ENCODE measurements at places on chromosomes 16 and 17. TPM values are rescaled to one million over a fixed set of nuclear protein-coding genes. Genes with fewer than 3 reads are reported as not detected.

DNA sequence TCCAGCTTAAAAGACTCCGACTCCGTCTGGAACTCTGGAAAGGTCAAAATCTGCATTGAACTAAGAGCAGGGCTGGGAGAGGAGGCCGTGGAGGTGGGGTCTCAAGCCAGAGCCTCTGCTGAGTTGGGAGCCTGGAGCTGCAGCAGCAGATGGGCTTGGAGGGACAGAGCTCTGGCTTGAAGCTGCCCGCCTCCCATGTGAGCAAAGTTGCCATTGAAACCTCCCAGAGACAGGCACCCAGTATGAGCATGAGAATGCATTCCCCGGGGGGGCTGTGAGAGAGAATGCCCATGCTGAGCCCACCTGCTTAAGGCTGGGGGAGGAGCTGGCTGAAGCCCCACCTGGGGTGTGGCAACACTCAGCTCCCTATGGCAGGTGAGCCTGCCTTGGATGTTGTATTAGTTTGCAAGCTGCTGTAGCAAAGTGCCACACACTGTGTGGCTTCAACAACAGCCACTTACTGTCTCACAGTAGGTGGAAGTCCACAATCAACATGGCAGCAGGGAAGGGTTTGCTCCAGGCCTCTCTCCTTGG is 9.6 kb downstream of the KIF19 start:
- H3K4me3 ChIP-seq, result no peak overlapping the region
- no peaks in the 10 kb centered on the region for H3K4me1 ChIP-seq
- no peak for DNase-seq
- no peak overlapping the region for H3K27ac ChIP-seq
- H3K27me3 ChIP-seq, result peaks cover 46% of the 10 kb centered on the region

DNA sequence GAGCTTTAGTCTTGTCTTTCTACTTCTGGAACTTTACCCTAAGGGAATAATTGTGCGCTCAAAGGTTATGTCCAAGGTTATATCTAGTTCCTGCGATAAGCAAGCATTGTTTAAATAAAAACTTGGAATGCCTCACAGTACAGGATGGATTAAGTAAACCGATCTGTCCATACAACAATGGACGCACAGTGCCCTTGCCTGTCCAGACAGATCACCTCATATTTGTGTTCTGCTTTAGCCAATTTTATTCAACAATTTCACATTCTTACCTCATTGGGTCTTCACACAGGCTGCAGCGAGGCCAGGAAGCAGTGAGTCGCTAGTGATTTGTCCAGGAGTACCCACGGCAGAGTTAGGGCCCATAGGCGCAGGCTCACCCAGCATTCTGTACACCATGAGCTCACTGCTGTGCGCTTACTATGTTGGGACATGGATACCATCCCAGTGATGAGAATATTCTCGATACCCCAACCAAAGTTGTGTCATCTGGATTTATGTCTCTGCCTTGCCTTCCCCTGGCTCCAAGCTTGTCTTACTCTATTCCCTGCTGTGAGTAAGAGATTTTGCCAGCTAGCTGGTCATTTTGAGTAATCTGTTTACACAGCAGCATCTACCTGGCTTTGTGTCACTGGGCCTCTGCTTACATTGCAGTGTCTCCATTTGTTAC is 39.8 kb downstream of the USP43 start:
- no peak overlapping the region for H3K27ac ChIP-seq
- H3K27me3 ChIP-seq, result no peaks in the 10 kb centered on the region
- no peak overlapping the region for H3K4me3 ChIP-seq
- H3K36me3 ChIP-seq, result no peaks in the 10 kb centered on the region
- DNase-seq, result no peak
- H3K4me1 ChIP-seq, result no peaks in the 10 kb centered on the region

DNA sequence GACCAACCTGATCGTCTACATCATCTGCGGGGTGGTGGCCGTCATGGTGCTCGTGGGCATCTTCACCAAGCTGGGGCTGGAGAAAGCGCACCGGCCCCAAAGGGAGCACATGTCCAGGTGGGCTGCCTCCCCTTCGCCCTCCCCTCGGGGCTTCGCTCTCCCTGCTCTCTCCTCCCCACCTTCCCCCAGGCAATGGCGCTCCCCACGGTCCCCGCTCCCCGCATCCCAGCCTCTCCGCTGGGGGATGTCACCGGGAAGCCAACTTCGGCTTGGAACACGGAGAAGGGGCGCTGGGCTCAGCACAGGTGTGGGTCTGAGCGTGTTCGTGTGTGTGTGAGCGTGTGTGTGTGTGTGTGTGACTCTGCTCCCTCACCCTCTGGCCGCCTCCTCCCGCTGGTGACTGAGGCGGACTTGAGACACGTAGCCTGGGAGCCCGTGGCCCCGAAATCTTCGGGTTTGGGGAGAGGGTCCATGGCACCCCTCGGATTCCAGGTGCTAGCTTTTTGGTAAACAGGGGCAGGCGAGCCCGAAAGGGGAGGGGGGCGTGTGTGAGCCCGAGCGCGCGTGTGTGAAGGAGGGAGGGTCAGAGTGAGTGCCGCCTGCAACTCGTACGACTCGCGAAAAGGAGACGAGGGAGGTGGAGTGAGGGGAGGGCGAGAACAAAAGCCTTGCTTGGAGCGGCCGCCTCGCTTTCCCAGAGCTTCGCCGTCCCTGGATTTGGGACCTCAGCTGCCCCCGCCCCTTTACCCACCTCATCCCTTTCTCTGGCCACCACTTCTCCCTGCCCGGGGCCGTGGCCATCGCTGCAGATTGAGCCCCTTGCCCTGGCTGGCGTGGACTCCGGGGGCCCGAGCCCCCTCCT is 1.3 kb downstream of the SHISA9 start:
- H3K27me3 ChIP-seq, result peaks cover 95% of the 10 kb centered on the region
- H3K27ac ChIP-seq, result no peak overlapping the region
- no peaks in the 10 kb centered on the region for H3K4me1 ChIP-seq
- no peak overlapping the region for H3K4me3 ChIP-seq
- no peaks in the 10 kb centered on the region for H3K36me3 ChIP-seq

DNA sequence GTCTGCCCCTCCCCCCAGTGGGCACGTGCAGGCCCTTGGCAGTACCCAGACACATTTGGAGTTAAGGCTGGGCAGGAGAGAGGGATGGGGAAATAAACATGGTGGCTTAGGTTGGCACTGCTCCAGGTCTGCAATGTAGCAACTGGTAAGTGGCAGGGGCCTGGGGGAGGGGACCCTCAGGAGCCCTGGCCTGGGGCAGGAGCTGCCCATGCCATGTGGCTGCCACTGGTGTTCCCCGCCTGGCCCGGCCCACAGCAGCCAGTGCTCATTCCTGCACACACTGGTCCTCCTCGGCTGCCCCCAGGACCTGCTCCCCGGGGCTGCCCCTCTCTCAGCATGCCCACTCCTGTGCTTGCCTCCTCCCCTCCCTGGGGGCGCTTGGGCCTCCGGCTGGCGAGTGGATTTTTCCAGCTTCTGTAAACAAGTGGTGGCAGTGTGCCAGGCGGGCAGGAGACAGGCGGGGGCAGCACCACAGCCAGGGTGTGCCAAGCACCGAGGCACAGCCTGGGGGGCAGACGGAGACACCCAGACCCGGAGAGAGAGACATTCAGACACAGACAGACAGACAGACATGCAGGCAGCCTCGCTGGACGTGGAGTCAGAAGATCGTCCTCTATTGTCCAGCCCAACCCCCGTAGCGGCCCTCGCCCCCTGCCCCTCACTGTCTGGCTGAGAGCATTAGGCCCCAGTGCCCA is 9.4 kb downstream of the THRA start:
- H3K27ac ChIP-seq, result peak overlapping the region; percentile 83
- DNase-seq, result peak; percentile 82
- no peaks in the 10 kb centered on the region for H3K36me3 ChIP-seq
- H3K27me3 ChIP-seq, result no peaks in the 10 kb centered on the region

GRCh38 chr16:68274441-68274840 is 10.1 kb downstream of the SLC7A6 start:
- H3K27ac ChIP-seq, result no peak overlapping the region
- H3K4me1 ChIP-seq, result peaks cover 27% of the 10 kb centered on the region
- no peaks in the 10 kb centered on the region for H3K27me3 ChIP-seq
- peaks cover 33% of the 10 kb centered on the region for H3K36me3 ChIP-seq
- no peak overlapping the region for H3K4me3 ChIP-seq
- no peak for DNase-seq

GRCh38 chr17:45703806-45704205 is 80.3 kb upstream of the CRHR1 start:
- H3K27ac ChIP-seq, result no peak overlapping the region
- H3K27me3 ChIP-seq, result peaks cover 60% of the 10 kb centered on the region
- no peak for DNase-seq
- no peak overlapping the region for H3K4me3 ChIP-seq
- H3K4me1 ChIP-seq, result no peaks in the 10 kb centered on the region
- no peaks in the 10 kb centered on the region for H3K36me3 ChIP-seq

DNA sequence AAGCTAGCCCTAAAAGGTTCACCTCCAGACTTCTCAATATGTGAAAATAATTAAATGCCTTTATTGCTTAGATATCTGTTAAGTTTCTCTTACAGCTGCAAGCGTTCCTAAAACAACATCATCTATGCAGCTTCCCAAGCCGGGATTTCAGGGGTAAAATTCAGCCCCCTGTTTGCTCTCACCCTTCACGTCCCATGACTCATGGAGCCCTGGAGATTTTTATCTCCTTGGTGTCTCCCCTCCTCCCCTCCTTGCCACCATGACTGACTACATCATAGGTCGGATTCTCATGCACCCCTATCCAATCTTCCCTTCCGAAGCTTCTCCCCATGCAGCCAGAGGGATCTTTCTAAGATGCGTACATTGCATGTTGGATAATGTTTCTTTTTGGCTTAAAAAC is 21.0 kb upstream of the CACNG4 start:
- H3K4me1 ChIP-seq, result no peaks in the 10 kb centered on the region
- H3K4me3 ChIP-seq, result no peak overlapping the region

- no peak overlapping the region for H3K4me3 ChIP-seq
- no peaks in the 10 kb centered on the region for H3K36me3 ChIP-seq
- DNase-seq, result no peak
- no peaks in the 10 kb centered on the region for H3K27me3 ChIP-seq
- H3K4me1 ChIP-seq, result no peaks in the 10 kb centered on the region
Measured at GRCh38 chr17:39405436-39405835, 4.0 kb upstream of the FBXL20 start.

- DNase-seq, result peak; percentile 60
- H3K27ac ChIP-seq, result peak overlapping the region; percentile 56
- H3K36me3 ChIP-seq, result no peaks in the 10 kb centered on the region
- H3K4me1 ChIP-seq, result peaks cover 23% of the 10 kb centered on the region
- no peaks in the 10 kb centered on the region for H3K27me3 ChIP-seq
- no peak overlapping the region for H3K4me3 ChIP-seq
Measured at GRCh38 chr17:77253611-77254051, 112.9 kb downstream of the SEC14L1 start.

DNA sequence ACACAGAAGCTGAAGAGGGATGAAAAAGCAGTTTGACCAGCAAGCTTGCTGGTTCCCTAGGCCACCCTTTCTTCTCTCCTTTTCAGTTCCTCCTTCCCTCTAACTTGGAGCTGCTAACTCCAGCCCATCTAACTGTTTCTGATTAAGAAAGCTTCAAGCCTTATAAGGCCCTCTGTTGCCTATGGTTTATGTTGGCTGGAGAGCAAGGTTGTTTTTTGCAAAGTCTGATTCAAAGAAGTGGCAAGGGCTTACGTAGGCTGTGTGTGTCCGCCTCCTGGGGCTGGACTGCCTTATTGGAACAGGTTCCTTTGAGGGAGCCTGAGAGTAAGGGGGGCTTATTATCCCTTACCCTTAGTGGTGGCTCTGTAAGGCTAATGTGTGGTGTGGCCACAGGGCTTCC is 7.1 kb downstream of the AKAP1 start:
- H3K27me3 ChIP-seq, result no peaks in the 10 kb centered on the region
- H3K4me1 ChIP-seq, result peaks cover 5% of the 10 kb centered on the region
- no peak overlapping the region for H3K27ac ChIP-seq
- H3K4me3 ChIP-seq, result no peak overlapping the region
- no peaks in the 10 kb centered on the region for H3K36me3 ChIP-seq

DNA sequence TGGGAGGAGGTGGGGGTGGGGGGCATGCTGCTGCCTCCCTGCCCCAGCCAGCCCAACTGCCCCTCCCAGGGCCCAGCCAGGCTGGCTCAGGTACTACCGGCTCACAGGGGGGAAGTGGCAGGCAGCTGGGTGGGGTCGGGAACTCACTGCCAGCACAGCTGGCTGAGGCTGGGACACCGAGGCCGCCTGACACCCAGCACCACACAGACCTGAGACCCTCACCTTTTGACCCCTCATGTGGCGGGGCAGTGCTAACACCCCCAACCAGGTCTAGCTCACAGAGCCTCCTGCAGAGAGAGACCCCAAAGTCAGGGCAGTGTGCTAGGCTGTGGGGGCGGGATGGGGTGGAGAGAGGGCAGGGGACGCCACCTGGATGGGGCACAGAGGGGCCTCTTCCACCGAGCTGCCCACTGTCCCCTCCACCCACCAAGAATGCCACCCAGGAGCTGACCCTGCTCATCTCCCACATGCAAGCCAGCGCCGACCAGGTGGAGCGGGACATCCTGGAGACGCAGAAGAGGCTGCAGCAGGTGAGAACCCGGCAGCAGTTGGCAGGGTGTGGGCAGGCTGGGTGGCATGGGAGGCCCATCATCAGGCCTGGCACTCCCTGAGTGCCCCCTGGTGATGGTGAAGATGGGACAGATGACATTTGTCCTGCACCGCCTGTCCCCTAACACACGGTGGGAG is 3.0 kb downstream of the EVPLL start:
- H3K36me3 ChIP-seq, result no peaks in the 10 kb centered on the region
- DNase-seq, result no peak
- H3K4me1 ChIP-seq, result peaks cover 15% of the 10 kb centered on the region
- no peak overlapping the region for H3K4me3 ChIP-seq

DNA sequence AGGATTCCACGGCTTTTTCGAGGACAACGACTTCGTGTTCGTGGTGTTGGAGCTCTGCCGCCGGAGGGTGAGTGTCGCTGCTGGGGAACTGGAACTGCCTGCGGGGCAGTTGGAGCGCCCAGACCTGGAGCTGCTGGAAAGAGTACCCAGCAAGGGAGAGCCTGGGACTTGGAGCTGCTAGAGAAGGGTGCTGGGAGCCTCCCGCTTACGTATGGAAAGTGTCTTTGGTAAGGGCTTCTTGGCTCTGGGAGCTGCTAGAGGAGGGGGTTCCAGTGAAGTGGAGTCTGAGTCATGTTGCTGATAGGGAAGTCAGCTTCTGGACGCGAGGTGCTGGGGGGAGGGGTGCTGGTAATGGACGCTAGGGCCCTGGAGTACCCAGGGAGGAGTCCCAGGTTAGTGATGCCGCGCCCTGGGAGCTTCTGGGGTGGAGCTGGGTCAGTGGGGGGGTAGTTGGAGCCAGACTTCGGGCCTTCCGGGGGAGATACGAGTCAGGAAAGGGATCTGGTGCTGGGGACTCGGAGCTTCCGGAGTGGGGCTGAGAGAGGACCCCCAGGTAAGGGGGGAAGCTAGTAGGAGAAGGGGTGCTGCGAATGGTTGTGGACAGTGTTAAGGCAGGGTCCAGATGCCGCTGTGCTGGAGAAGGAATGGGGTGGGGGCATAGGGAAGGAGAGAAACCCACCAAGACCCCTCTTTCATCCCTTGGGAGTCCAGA is 741 bp downstream of the PLK1 start:
- peaks cover 12% of the 10 kb centered on the region for H3K4me1 ChIP-seq
- peak overlapping the region; percentile 47 for H3K4me3 ChIP-seq
- no peak for DNase-seq
- H3K27me3 ChIP-seq, result no peaks in the 10 kb centered on the region
- no peak overlapping the region for H3K27ac ChIP-seq

Gene ZNF423
- total RNA-seq, result 7.8 TPM

Gene CKLF
- total RNA-seq, result 42.3 TPM

Gene CNGB1
- not detected for total RNA-seq

Gene SYT17
- 12.3 TPM for total RNA-seq

Gene HOXB3
- 10.4 TPM for total RNA-seq

Gene MYOCD
- 3.3 TPM for total RNA-seq

Gene OTOP3
- total RNA-seq, result not detected

Gene SLC16A3
- 149 TPM for total RNA-seq

All from left lung (tissue), 14 donors.